Stimulated activated CD4-positive, alpha-beta T cell treated with anti-CD3 and anti-CD28 coated beads, Interleukin-1b, Interleukin-23, amount 100 ng/mL, for 1 hour (primary cell): ENCODE measurements at places on chromosomes 7 and 10.

DNA sequence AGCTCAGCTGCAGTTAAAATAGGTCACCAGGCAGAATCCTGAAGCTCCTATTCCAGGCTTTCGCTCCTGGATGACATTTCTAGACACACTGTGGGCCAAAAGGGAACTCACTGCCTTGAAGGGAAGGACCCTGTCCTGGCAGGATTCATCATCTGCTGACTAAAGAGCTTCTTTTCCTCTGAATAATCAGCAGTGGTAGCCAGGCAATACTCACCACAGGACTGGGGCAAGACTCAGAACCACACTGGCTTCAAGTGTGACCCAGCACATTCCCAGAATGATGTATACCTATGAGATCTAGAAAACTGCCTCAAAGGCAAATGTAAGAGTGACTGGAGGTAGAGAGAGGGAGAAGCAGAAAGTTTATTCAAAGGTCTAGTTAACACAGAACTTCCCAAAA is 29.5 kb upstream of the EBF3 start:
- no peak for DNase-seq

DNA sequence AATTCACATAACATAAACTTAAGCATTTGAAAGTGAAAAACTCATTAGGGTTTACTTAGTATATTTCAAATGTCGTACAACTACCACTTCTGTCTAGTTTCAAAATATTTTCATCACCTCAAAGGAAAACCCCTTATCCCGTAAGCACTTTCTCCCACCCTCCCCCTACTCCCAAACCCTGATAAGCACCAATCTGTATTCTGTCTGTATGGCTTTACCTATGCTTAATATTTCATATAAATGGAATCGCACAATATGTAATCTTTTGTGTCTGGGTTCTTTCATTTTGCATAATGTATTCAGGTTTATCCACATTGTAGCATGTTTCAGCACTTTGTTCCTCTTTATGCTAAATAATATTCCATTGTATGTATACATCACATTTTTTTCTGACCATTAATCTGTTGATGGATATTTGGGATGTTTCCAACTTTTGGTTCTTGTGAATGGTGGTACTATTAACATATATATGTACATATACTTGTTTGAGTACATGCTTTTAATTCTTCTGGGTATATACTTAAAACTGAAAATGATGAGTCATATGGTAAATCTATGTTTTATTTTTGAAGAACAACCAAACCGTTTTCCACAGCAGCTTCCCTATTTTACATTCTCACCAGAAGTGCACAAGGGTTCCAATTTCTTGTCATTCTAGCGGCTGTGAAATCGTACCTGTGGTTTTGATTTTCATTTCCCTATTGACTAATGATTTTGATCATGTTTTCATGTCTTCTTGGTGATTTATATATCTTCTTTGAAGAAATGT is 6.2 kb upstream of the STARD3NL start:
- DNase-seq, result no peak

DNA sequence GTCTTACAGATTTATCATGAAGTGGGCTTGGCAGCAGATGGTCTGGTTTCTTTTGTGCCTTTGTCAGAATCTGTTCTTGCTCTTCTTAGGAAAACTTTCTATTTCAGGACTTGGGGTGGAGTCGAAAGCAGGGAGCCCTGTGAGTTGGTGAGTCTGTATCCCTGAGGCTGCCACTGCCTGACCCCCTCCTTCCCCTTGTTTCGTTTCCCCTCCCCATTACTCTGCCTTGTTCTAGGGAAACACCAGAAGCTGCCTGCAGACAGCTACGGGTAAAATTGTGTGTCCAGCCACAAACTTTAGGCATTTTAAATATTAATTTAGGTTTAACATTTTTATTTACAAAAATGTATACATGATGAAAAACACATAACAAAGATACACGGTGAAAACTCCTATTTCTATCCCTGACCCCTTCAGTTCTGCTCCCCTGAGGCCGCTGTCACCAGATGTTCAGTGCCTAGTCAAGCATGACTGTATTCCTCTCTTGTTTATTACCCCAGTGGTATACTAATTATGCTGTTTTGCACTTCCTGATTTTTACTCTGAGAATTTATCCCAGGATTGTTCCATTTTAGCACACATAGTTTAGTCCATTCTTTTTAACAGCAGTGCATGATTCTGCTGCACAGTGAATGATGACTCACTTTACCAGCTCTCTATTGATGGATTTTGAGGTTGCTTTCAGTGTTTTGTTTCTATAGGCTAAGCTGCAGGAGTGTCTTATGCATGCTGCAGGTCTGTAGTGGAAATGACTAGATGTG is 9.1 kb downstream of the TSPAN14 start:
- no peak for DNase-seq

DNA sequence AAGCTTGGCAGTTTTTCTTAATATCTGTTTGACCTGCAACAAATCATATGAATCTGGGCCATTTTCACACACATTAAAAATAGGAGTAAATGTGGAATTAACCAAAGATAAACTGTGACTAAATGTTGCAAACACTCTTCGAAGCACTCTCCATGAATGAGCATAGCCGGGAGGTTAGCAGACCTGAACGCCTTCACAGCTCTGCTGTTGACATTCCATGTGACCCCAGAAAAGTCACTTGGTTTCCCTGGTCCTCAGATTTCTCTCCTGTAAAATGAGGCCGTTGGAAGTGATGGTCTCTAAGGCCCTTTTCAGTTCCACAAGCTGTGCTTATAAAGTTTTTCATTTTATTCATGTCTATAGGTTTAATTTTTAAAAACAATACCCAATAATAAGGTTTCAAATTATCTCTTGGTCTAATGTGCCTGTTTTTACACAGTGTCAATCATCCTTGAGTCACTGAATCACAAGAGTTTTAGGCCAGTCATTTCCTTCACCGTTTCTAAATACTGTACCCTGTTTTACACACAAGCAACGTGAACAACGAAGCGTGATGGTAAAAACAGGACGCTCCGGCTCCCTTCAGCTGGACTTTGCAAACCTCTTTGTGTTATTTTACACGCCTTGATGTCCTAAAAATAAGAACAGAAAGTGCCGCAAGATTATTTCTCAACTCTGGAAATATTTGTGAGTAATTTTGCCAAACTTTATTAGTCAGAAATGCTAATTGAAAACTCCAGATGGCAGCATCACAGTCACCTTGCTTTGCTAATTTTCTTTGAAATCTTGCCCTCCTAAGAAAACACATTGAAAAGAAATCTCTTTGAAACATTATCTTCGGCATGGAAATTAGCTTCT is 38.6 kb upstream of the MET start:
- DNase-seq, result no peak

DNA sequence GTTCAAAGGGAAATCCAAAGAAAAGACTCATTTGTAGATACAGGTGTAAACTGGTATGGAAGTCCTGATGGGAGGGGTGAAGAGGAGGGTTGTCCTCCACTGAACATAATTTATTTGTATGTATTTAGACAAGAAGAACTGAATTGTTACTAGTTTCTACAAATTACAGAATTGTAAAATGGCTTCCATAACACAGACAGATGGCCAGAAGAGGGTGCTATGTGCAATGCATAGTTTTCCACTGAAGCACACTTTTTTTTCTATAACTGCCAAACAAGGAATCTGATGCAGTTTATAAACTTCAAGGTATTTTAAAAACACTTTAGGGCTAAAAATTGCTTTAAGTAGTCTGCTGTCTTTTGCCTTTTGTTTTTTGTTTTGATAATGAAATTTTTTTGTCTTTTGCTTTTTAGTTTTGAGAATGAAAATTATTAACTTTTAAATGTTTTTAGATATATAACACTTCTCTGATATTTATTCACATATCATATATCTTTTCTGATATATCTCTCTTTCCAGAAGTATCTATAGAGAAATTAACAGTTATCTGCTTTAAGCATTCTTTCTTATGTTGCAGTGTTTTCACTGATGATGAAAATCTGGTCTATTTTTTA is 58.5 kb downstream of the PHYHIPL start:
- no peak for DNase-seq

DNA sequence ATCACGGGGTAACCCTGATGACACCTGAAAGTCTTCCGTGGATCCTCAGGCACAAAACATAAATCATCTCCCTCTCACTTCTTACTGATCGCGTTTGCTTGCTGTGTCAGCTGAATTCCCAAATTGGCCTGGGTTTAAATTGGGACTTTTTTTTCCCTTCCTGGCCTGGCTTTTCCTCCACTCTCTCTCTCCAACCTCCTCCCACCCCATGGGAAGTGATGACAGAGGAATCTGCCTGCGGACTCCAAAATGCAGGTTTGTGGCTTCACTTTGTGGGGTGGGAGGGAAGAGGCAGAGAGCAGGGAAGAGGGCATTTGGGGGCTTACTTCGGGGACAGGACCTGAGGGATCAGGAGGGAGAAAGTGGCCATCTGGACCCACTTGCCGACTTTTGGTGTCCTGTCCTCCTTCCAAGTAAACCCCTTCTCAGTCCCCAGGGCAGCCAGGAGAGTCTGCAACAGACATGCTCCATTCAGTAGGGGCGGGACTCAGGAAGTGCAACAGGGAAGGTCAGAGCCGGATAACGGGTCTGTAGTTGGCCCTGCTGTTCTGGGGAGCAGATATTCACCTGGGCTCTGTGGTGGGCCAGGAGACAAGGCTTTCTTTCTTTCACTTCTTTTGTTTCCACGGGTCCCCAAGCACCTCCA is 172.7 kb downstream of the PLXNA4 start:
- DNase-seq, result no peak
